ENCODE measurements at places on chromosomes 16 and 17.

DNA sequence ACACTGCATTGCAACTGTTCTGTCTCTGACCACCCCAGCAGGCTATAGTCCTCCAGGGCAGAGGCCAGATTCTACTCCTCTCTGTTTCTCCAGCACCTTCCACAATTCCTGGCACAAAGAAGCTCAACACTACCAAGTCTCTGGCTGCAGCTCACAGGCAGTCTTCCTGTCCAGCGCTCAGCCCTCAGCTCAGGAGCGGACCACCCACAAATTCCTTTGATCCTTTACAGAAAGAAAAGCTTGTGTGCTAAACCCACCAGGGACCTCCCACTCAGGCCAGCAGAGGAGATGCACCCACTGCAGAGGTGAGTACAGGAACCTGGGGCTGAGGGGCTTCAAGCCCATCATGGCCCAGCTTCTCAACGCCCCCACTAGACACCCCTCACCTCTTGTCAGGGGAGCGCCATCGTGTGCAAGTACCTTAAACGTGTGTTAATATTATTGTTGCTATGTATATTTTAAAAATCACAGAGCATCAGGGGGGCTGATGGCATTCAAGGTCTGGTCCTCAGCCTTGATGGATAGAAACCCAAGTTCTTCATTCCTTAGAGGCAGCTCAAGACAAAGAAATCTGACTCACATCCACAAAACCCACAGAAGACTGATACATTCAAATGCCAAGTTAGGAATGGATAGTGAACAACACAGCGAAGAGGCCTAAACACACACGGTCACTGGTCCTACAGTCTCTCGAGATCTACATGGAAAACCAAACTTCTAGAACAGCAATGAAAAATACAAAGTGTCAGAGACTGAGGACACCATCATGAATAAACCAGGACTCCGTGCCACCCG lies 8.4 kb downstream of the HSDL1 start:
- H3K27ac ChIP-seq: no peak overlapping the region
- no peaks in the 10 kb centered on the region for H3K36me3 ChIP-seq
- H3K4me3 ChIP-seq: no peak overlapping the region
- no peak for DNase-seq
- H3K4me1 ChIP-seq: peaks cover 8% of the 10 kb centered on the region
- H3K27me3 ChIP-seq: no peaks in the 10 kb centered on the region

GRCh38 chr16:29804455-29805231 lies 1.7 kb upstream of the MAZ start:
- peak overlapping the region; percentile 95 for H3K27ac ChIP-seq
- peaks cover 15% of the 10 kb centered on the region for H3K36me3 ChIP-seq

DNA sequence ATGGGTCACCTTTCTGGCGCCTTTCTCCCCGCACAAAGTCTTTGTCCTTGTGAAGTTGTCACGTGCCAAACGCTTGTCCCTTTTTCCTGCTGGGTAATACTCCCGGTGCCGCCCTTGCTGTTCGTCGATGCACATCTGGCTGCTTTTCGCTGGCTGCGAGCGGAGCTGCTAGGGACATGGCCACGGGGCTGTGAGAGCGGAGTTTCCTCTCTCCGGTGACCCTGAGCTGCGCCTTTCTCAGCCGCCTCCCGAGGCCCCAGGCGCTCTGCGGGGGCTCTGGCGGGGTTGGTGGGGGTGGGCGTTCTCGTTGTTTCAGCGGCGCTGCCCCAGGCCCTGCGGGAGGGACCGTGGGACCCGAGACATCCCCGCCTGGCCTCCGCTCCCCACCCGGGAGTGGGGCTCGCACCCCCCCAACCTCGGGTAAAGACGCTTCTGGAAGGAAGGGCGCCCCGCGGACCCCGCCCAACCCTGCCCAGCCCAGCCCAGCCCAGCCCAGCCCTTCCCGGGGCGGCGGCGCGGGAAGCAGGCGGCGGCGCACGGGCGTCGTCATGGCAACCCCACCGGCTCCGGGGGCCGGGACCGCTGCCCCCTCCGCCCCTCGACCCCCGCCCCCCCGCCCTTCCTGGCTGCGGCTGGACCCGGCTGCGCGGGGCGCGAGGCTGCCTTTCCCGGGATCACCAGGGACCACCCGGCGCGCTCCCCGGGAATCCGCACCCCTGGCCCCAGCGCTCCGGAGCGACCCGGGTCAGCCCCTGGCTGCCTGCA lies 12.3 kb downstream of the CHMP6 start:
- no peak overlapping the region for H3K4me3 ChIP-seq

DNA sequence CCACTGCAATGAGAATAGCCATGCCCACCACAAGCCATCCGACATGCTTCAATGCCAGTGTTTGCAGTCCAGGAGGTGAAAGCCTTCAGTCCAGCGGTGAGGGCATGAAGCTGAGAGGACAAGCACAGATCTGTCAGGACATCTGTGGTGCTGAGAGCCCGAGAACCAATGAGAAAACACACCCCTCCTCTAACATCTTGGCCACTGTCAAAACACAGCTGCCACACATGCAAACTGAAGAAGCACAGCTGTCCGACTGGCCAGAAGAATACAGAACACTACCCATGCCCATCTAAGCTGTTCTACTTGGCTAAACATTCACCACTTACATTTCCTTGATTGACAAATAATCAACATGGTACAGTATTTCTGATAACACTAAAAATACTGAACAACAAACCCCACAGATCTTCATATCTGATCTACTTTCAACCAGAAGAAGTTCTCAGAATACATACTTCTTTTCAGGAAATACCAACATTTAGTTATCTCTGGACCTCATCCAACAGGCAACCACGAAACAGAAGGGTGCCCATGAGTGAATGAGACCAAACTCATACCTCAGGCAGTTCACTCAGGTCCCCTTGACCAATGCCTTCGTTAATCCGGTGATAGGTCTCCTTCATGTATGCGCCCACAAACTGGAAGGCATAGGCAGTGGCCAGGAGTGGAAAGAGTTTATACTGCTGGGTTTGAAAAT lies 10.2 kb upstream of the FBF1 start:
- no peak for DNase-seq
- peaks cover 46% of the 10 kb centered on the region for H3K36me3 ChIP-seq

DNA sequence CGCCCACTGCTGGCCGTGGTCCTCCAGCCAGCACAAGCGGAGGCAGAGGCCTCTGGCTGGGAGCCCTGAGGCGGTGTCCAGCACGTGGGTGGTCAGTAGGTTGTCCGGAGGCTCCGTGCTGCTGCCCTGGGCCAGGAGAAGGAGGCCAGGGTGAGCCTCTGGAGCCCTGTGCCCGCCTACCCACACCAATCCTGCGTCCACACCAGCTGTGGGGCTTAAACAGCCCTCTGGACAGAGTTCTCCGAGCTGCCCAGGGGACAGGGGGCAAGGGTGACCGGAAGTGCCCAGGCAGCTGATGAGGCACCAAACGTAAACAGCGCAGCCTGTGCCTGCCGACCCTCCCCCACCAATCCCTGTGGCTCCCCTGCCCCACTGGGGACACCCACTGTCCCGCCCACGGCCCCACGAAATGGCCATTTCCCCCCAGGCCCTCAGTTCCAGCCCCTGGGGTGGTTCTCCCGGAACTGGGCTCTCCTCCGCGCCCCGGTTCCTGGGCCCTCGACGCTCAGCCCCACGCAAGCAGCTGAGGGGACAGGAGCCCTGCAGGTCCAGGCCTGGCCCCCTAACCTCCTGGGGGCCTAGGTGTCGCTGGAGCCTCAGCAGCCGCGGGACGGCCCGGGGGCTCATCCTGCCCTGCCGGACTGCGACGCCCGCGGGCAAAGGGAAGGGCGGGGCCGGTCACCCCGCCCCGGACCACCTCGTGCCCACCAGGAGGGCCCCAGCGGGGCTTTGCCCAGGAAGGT lies 27.9 kb upstream of the DBNDD1 start:
- peaks cover 12% of the 10 kb centered on the region for H3K4me1 ChIP-seq
- peaks cover 8% of the 10 kb centered on the region for H3K27me3 ChIP-seq
- peak overlapping the region; percentile 50 for H3K4me3 ChIP-seq
- H3K36me3 ChIP-seq: no peaks in the 10 kb centered on the region
- no peak overlapping the region for H3K27ac ChIP-seq

DNA sequence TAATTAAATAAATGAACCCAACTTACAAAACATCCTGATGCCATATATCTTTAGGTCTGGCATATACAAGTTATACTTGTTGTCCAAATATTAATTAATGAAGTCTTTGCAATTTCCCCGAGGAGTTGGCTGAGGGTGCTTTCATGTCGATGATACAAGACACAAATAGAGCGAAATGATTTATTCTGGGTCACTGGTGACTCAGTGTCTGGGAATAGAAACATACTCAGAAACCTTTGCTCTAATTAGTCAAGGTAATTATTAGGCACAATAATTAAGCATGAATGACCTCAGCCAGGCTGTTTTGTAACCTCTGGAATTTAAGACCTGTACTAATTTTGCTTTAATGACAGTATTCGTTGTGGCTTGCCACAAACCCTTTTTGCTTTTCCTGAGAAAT lies 37.0 kb upstream of the HAPSTR1 start:
- no peak for DNase-seq
- H3K36me3 ChIP-seq: no peaks in the 10 kb centered on the region
- H3K27ac ChIP-seq: no peak overlapping the region
- H3K4me1 ChIP-seq: no peaks in the 10 kb centered on the region

GRCh38 chr16:81481207-81481821 lies 36.7 kb downstream of the CMIP start:
- no peaks in the 10 kb centered on the region for H3K27me3 ChIP-seq
- H3K4me3 ChIP-seq: no peak overlapping the region
- DNase-seq: no peak
- no peaks in the 10 kb centered on the region for H3K36me3 ChIP-seq
- H3K27ac ChIP-seq: no peak overlapping the region
- H3K4me1 ChIP-seq: peaks cover 61% of the 10 kb centered on the region

GRCh38 chr17:28645576-28645939 lies 600 bp upstream of the BLTP2 start:
- H3K27ac ChIP-seq: peak overlapping the region; percentile 90
- peak overlapping the region; percentile 82 for H3K4me3 ChIP-seq
- DNase-seq: no peak
- peaks cover 23% of the 10 kb centered on the region for H3K36me3 ChIP-seq
- H3K4me1 ChIP-seq: peaks cover 35% of the 10 kb centered on the region
- H3K27me3 ChIP-seq: no peaks in the 10 kb centered on the region

- no peak overlapping the region for H3K27ac ChIP-seq
- H3K4me3 ChIP-seq: no peak overlapping the region
- no peaks in the 10 kb centered on the region for H3K36me3 ChIP-seq
- H3K27me3 ChIP-seq: peaks cover 6% of the 10 kb centered on the region
- DNase-seq: no peak
Observed at GRCh38 chr17:16516594-16517051, 24.6 kb upstream of the LRRC75A start.

DNA sequence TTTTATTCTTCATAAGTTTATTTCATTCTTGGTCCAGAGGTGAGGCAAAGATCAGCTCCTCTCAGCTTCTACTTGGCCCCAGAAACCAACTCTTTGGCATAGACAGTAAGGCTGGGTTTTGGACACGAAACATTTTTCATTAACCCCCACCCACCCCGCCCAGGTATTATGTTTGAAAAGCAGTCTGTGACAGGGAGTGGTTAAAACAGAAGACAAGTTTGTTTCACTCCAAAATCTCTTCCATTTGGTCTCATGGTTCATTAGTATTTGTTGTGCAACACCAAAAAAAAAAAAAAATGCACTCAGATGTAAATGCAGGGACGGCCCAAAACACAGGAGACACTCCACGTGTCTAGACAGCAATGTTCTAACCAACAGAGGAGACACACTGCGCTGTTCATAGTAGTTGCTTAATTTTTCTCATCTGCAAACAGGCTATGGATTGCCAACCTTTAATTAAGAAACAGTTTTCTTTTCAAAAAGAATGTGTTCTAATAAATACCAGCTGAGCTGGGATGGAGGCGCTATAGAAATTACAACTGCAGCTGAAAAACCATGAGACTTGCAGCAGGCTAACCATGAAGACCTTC lies 39.8 kb upstream of the MMP2 start:
- no peaks in the 10 kb centered on the region for H3K36me3 ChIP-seq
- no peaks in the 10 kb centered on the region for H3K4me1 ChIP-seq
- H3K4me3 ChIP-seq: no peak overlapping the region
- no peaks in the 10 kb centered on the region for H3K27me3 ChIP-seq
- DNase-seq: no peak

DNA sequence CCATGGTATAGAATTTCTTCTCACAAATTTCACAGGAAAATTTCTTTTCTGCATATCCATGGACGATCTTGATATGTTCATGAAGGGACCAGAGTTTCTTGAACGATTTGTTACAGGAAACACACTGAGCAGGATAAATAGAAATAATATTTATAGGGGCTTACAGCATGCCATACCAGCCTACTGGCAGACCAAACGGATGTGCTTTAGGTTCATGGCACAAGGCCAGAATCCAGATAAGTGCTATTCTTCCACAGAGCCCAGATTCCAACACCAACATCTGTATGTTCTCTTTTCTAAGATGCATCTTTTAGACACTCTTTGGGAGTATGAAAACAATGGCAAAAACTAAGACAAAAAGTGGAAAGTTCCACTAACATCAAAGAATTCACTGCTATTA lies 49.3 kb downstream of the ZNF652 start:
- peaks cover 10% of the 10 kb centered on the region for H3K4me1 ChIP-seq
- no peak for DNase-seq
- H3K27me3 ChIP-seq: no peaks in the 10 kb centered on the region
- no peak overlapping the region for H3K27ac ChIP-seq
- no peak overlapping the region for H3K4me3 ChIP-seq

DNA sequence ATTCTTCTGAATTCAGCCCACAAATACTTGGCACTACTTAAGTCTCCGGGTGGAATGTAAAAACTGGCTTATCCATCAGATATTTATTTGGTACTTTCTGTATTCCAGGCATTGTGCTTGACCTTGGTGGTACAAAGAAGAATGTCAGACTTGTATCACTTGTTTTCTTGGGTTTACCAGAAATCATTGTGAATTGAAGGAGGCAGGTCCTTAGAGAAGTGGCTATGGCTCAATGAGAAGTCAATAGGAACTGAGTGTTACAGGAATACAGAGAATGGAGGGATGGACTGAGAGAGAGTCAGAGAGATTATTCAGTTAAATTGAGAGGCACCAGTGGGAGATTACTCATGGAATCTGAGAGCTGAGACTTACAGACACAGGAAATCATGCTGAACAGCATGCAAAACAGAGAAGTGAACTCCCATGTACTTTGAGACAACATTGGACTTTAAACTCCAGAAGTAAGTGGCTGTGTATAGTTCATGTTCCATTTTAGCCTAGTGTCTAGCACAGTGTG lies 704.1 kb downstream of the CDH11 start:
- H3K4me3 ChIP-seq: no peak overlapping the region
- no peak overlapping the region for H3K27ac ChIP-seq
- H3K36me3 ChIP-seq: no peaks in the 10 kb centered on the region
- no peaks in the 10 kb centered on the region for H3K27me3 ChIP-seq
- no peaks in the 10 kb centered on the region for H3K4me1 ChIP-seq
- no peak for DNase-seq

GRCh38 chr17:18016426-18016825 lies 22.5 kb downstream of the ATPAF2 start:
- no peak overlapping the region for H3K27ac ChIP-seq
- H3K4me1 ChIP-seq: no peaks in the 10 kb centered on the region
- H3K36me3 ChIP-seq: peaks cover 6% of the 10 kb centered on the region
